Activated CD4-positive, CD25-positive, alpha-beta regulatory T cell (primary cell): ENCODE measurements at places on chromosomes 13 and 19.
A peak's percentile ranks its signal among the peaks of the same experiment; 100 is the strongest.

- DNase-seq: no peak
Observed at GRCh38 chr19:28715157-28715556, 497.8 kb downstream of the UQCRFS1 start.

DNA sequence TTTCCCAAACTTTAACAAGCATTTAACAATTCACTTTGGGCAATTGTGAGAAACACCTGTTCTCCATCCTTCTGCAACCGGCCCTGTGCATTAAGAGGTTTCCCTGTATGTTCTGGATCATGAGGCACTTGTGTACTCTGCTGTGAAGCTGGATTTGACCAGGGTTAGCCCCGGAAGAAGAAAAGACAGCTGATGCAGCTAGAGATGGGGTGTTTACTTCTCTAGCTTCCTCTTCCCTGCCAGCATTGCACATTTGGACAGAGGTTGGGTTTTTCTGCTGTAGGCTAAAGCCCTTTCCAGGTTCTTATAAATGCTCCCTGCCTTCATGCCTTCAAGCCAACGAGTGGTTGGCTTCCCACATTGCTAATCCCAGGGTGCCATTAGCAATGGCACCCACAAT is 20.9 kb downstream of the MBD3L2B start:
- no peak for DNase-seq

- DNase-seq: no peak
Observed at GRCh38 chr13:30033681-30034457, 183.5 kb upstream of the UBL3 start.

DNA sequence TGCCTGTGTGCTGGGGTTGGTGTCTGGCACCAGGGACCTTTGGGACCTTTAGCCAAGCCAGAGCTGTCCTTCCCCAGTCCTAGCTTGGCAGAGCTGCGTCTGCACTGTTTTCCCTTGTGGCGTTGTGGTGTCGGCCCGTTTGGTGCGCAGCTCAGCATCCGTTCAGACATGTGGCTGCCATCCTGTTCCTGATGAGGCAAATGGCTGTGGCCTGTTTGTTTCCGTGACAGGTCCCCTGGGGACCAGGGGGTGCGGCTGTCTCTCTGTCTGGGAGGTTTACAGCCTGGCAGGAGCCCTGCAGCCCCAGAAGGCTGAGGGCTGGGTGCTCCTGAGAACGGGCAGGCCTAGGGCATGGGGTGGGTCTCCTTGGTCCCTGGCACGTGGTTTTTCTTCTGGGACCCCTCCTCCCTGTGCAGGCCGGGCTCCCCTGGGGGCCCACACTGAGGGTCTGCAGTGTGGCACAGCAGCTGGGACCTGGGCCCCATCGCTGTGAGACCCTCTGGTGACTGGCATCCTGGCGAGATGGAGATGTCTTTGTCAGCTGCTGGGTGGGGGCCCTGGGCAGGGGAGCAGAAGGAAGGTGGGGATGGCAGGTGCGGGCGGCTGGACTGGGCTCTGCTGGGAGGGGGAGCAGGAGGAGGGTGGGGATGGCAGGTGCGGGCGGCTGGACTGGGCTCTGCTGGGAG is 4.0 kb downstream of the SPPL2B start:
- no peak for DNase-seq

DNA sequence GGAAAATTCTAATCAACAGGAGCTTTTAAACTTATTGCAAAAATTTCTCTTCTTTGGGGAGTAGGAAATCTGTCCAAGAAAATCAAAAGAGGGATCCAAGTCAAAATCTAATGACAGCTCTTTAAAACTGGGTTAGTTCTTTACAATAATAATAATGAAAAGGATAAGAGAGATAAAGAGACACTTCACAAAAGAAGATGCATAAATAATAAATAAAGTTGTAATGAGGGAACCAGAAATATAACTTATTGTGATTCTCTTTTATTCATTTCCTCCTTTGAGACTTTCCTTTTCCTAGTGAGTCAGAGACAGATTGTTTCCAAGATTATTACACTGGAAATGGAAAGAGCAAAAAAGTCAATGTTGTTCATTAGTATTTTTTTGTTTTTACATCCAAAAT is 1029.3 kb downstream of the PCDH17 start:
- no peak for DNase-seq

DNA sequence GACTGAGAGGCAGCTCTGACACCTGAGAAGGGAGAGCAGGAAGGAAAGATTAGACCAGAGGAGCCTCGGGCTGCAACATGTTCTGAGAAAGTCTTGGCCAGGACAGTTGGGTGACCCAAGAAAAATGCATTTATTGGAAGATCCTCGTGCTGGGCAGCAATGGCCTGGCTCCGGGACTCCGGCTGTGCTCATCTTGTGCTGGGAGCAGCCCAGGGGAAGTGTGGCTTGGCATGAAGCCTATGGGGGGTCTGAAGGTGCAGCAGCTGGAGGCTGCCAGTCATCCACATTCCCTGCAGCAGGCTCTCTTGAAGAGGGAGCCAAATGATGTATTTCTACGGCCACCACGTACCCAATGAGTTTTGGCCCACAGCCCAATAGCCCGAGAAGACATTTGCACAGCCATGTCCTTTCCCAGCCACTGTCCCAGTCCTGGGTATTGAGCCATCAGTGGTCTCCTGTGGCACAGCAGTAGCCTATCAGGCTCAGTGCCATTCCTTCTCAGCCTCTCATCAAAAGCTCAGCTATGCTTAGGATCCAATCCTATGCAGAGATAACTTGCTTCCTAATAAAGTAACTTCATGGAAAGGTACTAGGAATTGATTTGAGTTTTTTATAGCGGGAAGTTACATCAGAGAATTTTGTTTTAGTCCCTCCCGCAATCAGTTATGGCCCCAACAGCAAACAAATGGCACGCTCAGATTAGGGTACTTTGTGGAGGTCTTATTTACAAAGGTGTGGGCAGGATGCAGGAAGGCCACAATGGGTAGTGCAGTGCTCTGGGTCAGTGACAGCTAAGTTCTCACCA is 76.0 kb upstream of the MEDAG start:
- DNase-seq: no peak

DNA sequence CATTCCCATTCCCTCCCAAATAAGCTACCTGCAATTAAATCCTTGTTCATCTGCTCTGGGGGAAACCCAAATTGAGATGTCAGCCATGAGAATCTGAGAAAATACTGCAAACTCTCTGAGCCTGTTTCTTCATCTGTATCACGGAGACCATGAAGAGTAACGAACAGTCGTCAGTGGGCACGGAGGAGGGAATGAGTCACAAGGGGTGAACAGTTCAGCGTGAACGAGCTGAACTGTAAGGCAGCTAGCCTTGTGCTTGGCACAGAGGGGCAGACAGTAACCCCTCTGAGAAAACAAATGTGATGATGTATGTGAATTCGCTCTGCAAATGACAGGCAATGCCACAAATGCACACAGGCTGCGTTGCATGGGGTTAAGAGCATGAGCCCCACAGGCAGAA is 288.7 kb downstream of the FOXO1 start:
- peak; percentile 3 for DNase-seq

GRCh38 chr13:31675440-31675953 is 63.8 kb upstream of the RXFP2 start:
- no peak for DNase-seq

- DNase-seq: no peak
Observed at GRCh38 chr13:23969647-23970046, 72.3 kb upstream of the C1QTNF9B start.

GRCh38 chr13:101429733-101430132 is 13.4 kb upstream of the NALCN start:
- DNase-seq: no peak

DNA sequence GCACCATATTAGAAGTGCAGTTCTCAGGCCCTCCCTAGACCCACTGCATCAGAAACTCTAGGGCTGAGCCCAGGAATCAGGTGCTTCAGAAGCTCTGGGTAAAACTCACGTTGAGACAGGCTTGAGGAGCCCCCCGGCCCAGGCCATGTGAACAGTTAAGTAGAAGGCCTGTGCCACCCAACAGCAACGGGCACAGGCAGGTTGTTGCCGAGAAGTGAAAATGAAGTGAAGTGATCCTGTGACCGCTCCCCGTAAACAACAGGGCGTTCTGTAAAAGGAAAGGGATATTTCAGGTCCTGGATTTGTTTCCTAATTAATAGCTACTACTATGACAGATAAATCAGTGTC is 128.8 kb downstream of the ATP11A start:
- no peak for DNase-seq

DNA sequence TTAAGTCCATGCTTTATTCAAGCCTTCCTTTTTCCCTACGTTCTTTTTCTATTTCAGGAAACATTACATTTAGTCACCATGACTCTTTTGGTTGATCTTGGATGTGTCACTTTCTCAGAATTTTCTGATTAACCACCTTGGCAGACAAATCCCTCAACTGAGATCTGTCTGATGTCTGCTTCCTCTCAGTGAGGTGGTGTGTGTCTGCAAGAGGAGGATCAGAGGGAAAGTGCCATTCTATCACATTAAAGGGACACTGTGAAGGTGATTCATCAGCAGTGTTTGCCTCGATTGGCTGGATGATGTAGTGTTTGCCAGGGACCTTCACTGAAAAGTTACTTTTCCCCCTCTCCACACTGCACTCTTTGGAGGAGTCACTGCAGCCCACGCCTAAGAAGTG is 3.0 kb upstream of the CCNP start:
- no peak for DNase-seq

- no peak for DNase-seq
Observed at GRCh38 chr13:30156826-30157615, 150.3 kb downstream of the KATNAL1 start.

- no peak for DNase-seq
Observed at GRCh38 chr19:10692673-10693264, 8.5 kb upstream of the QTRT1 start.

- no peak for DNase-seq
Observed at GRCh38 chr13:47211106-47211505, 314.3 kb upstream of the HTR2A start.

DNA sequence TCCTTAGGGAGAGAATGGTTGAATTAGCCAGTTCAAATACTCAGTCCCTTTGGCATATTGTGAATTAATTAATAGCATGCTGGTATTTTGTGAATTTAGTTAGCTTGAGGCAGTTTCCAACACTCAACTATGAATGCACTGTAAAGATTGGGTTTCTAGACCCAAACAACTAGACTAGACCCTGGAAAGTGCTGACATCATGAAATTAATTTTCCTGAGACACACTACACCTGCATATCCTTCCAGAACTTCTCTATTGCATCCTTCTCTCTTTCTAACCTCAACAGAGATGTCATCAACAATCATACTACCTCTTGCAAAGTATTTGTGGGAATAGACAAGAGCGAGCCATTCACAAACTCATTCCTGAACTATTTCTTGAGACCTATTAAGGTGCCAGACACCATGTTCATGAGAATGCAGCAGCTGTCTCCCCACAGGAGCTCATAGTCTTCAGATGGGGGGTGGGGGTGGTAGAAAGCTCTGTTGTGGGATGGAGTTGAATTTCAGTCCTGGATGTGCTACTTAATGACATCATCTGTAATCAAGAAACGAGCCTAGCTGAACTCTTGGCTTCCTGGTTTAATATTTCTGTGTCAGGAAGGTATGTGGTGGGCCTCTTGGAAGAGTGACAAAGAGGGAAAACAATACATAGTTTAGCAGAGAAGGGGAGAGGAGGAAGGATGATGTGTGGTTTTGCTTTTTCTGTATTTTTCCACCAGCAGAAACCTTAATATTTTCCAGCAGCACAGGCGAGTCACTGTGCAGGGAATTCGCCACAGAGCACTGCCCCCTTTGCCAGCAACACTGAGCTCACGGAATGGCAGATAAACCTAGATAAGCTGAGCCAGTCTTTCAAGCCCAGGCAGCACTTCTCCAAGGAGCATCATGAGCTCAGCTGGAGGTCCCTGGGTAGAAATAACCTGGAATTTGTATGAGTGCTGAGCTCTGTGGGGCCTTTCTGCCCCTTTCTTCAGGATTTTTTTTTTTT is 53.1 kb upstream of the CYSLTR2 start:
- no peak for DNase-seq
